ENCODE measurements at places on chromosomes 4 and X.

- no peaks in the 10 kb centered on the region for H3K27me3 ChIP-seq
- no peaks in the 10 kb centered on the region for H3K36me3 ChIP-seq
- H3K4me3 ChIP-seq = no peak overlapping the region
- no peak overlapping the region for H3K27ac ChIP-seq
Measured at GRCh38 chr4:78940752-78941151, 1.5 kb upstream of the PAQR3 start.

DNA sequence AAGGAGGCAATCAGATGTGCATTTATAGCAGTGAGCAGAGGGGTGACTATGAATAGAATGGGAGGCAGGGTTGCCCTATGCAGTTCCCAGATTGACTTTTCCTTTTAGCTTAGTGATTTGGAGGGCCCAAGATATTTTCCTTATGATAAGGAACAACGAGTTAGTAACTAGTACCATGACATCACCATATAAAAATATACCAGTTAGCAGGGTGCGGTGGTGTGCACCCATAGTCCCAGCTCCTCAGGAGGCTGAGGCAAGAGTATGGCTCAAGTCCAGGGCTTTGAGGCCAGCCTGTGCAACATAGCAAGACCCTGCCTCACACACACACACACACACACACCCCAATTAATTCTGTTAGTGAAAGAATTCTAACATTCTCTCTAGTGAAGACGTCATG is 53.0 kb downstream of the IL13RA2 start:
- peaks cover 12% of the 10 kb centered on the region for H3K27me3 ChIP-seq
- no peak for DNase-seq
- H3K4me1 ChIP-seq = no peaks in the 10 kb centered on the region
- H3K36me3 ChIP-seq = no peaks in the 10 kb centered on the region

DNA sequence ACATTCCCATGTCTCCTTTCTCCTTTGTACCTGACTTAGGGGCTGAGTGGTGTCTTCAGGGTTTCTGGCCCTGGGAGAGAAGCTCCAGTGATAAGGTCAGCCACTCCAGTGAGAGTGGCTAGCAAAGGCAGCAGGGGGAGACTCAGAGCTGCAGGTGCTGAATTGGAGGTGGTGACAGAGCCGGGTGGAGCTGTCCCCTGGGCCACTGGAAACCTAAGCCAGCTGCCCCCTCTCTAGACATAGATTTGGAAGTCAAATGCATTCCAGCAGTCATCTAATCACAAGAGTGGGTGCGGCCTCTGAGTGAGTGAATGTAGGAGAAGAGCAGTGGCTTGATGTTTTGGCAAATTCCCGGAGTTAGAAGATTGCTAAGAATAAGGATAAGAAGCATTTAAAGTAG is 28.5 kb downstream of the TRIM2 start:
- no peaks in the 10 kb centered on the region for H3K36me3 ChIP-seq
- H3K27ac ChIP-seq = peak overlapping the region; percentile 9
- no peaks in the 10 kb centered on the region for H3K27me3 ChIP-seq
- no peak for DNase-seq
- H3K4me3 ChIP-seq = no peak overlapping the region

DNA sequence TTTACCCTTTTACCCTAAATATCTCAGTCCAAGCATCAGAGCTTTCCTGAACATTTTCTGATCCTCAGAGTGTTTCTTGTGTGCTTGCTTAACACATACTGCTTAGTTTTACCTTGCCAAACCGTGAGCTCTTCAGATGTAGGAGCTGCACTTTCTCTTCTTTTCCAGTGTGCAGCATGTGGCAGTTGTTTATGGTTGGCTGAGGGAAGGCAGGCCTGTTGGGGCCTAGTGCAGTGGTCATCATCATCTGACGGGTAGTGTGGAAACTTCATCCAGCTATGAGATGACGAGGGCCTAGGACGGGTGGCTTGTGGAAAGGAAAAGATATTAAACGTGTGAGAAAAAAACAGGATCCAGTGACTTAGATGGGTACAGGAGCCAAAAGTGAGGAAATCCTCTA is 21.5 kb downstream of the VBP1 start:
- no peak overlapping the region for H3K4me3 ChIP-seq
- H3K36me3 ChIP-seq = no peaks in the 10 kb centered on the region
- H3K4me1 ChIP-seq = no peaks in the 10 kb centered on the region
- H3K27ac ChIP-seq = no peak overlapping the region

- no peak for DNase-seq
- peak overlapping the region; percentile 67 for H3K27ac ChIP-seq
- H3K36me3 ChIP-seq = peaks cover 43% of the 10 kb centered on the region
Measured at GRCh38 chr4:87375719-87376291, 15.2 kb downstream of the HSD17B11 start.

DNA sequence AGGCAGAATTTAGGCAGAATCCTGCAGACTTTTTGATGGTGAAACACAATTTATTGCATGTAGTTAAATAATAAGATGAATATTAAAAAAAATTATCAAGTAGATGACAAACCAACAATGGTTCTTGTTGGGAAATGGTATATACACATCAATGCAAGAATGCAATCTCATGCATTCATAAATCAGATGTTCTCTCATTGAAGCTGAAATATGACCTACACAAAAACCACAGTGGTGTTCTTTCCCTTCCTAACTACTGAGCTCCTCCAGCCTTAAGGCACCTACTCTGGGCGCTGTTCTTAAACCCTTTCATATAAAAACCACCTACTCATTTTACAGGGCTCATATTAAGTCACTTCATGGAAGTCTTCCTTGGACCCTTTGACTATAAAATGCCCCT is 64.1 kb downstream of the ANTXR2 start:
- H3K27me3 ChIP-seq = no peaks in the 10 kb centered on the region
- H3K27ac ChIP-seq = no peak overlapping the region
- no peak overlapping the region for H3K4me3 ChIP-seq
- peaks cover 33% of the 10 kb centered on the region for H3K4me1 ChIP-seq
- DNase-seq = no peak

- H3K36me3 ChIP-seq = no peaks in the 10 kb centered on the region
- no peak for DNase-seq
- H3K4me1 ChIP-seq = peaks cover 40% of the 10 kb centered on the region
- no peaks in the 10 kb centered on the region for H3K27me3 ChIP-seq
- peak overlapping the region; percentile 85 for H3K27ac ChIP-seq
- no peak overlapping the region for H3K4me3 ChIP-seq
Measured at GRCh38 chr4:41146196-41146595, 68.1 kb downstream of the APBB2 start.

DNA sequence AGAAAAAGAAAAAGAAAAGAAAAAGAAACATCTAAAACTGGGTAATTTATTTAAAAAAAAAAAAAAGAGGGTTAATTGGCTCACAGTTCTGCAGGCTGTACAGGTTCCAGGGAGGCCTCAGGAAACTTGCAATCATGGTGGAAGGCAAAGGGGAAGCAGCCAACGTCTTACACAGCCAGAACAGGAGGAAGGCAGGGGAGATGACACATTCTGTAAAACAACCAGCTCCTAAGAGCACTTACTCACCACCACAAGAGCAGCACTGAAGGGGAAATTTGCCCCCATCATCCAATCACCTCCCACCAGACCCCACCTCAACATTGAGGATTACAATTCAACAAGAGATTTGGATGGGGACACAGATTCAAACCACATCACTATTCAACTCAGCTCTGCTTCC is 36.8 kb upstream of the TMEM184C start:
- no peak overlapping the region for H3K4me3 ChIP-seq
- DNase-seq = no peak
- no peaks in the 10 kb centered on the region for H3K27me3 ChIP-seq
- H3K36me3 ChIP-seq = no peaks in the 10 kb centered on the region
- no peak overlapping the region for H3K27ac ChIP-seq

GRCh38 chr4:48974979-48975640 is 11.0 kb upstream of the CWH43 start:
- no peak overlapping the region for H3K27ac ChIP-seq
- no peaks in the 10 kb centered on the region for H3K36me3 ChIP-seq
- no peak overlapping the region for H3K4me3 ChIP-seq

DNA sequence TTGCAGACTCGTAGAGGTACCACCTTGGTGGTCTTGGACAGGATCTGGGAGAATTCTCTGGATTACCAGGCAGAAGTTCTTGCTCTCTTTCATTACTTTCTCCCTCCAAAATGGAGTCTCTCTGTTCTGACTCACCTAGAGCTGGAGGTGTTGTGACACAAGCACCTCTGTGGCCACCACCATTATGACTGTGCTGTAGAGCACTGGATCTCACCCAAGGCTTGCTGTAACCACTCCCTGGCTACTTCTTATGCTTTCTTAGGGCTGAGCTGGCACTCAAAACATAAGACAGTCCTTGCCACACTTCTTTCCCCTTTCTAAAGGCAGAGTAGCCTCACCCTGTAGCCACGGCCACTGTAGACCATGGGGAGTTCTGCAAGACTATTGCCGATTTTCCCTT is 296.6 kb upstream of the DIPK2B start:
- DNase-seq = no peak
- no peak overlapping the region for H3K4me3 ChIP-seq
- H3K27me3 ChIP-seq = no peaks in the 10 kb centered on the region
- H3K4me1 ChIP-seq = no peaks in the 10 kb centered on the region
- H3K27ac ChIP-seq = no peak overlapping the region

DNA sequence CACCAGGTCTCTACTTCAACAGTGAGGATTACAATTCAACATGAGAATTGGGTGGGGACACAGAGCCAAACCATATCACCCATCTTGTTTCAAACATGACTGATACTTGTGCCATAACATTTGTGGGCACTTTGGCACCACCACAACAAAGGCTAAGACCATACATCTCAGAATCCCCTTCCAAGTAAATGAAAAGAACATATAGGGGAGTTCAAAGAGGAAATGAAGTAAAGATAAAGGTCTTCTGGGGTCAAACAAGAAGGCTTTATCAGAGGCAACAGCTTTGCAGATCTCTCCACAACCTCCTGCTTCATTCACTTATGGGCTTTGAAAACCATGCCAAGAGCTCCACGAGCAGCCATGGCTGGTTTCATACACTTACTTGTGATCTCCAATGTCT is 122.7 kb downstream of the ANKRD50 start:
- no peaks in the 10 kb centered on the region for H3K27me3 ChIP-seq
- no peak overlapping the region for H3K4me3 ChIP-seq
- DNase-seq = no peak
- no peak overlapping the region for H3K27ac ChIP-seq

DNA sequence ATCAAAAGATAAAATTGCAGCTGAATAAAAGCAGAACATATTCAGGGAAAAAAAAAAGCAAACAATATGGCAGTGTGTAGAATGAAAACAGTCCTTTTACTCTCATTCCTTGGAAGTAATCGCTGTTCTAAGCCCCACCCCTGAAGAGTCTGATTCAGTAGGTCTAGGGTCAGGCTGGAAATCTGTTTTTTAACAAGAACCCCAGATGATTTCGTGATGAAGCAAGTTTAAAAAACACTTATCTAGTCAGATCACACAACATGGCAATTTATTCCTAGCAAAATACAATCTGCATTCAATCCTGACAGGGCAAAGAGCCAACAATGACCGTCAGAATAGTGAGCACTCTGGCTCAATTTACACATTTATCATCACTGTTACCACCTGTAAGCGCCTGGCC is 16.1 kb downstream of the FAM120C start:
- H3K27me3 ChIP-seq = no peaks in the 10 kb centered on the region
- no peak overlapping the region for H3K27ac ChIP-seq
- no peak overlapping the region for H3K4me3 ChIP-seq
- H3K36me3 ChIP-seq = no peaks in the 10 kb centered on the region

GRCh38 chr4:153258750-153259149 is 54.5 kb downstream of the TRIM2 start:
- DNase-seq = no peak
- H3K36me3 ChIP-seq = no peaks in the 10 kb centered on the region
- H3K27me3 ChIP-seq = no peaks in the 10 kb centered on the region
- H3K4me3 ChIP-seq = no peak overlapping the region

DNA sequence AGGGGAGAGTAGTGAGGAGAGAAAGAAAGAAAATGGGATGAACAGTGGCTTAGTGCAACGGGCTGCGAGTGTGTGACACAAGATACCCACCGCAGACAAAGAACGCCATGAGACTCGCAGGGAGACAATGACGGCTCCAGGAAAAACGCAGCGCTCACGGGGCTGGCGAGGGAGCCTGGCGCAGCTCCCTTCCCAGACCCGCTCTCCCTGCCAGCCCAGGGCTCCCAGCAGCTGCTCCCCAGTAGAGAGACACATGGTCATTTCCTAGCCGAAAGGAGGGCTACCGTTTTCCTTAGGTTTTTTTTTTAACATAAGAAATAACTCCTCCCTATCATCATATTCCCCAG is 149.5 kb downstream of the MAML3 start:
- H3K4me3 ChIP-seq = peak overlapping the region; percentile 18
- peaks cover 22% of the 10 kb centered on the region for H3K4me1 ChIP-seq
- H3K27ac ChIP-seq = peak overlapping the region; percentile 40
- H3K27me3 ChIP-seq = no peaks in the 10 kb centered on the region

GRCh38 chrX:96703816-96704215 is 19.2 kb downstream of the DIAPH2 start:
- H3K27ac ChIP-seq = no peak overlapping the region
- H3K4me1 ChIP-seq = no peaks in the 10 kb centered on the region
- H3K27me3 ChIP-seq = no peaks in the 10 kb centered on the region
- no peaks in the 10 kb centered on the region for H3K36me3 ChIP-seq
- DNase-seq = no peak
- no peak overlapping the region for H3K4me3 ChIP-seq

DNA sequence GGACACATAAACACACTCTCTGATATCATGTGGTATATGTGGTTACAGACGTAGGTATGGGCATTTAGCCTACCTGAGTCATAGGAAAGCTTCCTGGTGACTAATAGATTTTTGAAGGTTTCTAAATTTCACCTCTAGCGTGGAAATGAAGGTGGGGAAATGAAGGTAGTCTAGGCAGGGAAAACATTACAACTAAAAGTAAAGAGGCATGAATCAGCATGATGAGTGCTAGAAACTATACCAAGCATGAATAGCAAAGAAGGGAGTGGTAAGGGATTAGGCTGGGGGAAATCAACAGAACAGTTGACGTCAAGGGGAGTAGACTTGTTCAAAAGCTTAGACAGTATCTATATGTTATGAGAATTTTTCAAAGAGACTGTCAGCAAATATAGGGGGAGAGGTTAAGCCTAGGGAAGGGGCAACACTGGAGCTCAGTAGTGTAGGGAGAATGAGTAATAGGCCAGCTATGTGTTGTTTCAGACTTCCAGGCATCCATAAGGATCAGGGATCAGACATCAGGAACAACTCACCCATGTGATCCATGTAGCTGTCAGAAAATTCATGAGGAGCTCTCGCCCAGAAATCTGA is 279.3 kb upstream of the DIPK2B start:
- H3K4me3 ChIP-seq = no peak overlapping the region
- H3K27ac ChIP-seq = peak overlapping the region; percentile 53
- H3K36me3 ChIP-seq = no peaks in the 10 kb centered on the region
- H3K27me3 ChIP-seq = no peaks in the 10 kb centered on the region

GRCh38 chrX:136200466-136200865 is 50.7 kb downstream of the MAP7D3 start:
- H3K36me3 ChIP-seq = no peaks in the 10 kb centered on the region
- H3K27me3 ChIP-seq = no peaks in the 10 kb centered on the region

DNA sequence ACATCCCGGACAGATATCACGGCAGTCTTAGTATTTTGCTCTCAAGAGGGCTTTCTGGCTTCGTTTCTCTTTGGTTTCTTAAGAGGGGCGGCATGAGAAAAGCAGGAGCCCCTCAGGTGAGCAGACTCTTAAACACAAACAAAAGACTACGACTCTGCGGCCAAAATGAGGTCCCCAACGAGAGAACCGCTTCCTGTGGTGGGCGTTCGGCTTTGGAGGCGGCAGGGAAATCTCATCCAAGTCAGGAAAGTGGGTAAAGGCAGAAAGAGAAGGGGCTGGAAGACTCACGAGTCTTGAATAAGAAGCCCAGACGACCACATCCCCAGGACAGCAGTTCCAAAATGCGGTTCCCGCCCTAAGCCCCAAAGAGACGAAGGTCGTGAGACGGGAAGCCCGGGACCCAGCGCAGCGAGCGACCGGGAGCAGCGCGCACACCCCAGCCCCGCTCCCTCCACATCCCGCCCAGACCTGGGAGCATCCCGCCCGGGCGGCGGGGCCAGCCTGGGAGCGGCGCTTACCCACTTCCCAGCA is 409 bp downstream of the UGDH start:
- no peak for DNase-seq
- H3K4me3 ChIP-seq = peak overlapping the region; percentile 88
- no peaks in the 10 kb centered on the region for H3K27me3 ChIP-seq
- H3K4me1 ChIP-seq = peaks cover 9% of the 10 kb centered on the region
- H3K36me3 ChIP-seq = peaks cover 3% of the 10 kb centered on the region

Data from left lung (tissue), 14 donors.